ENCODE measurements at places on chromosomes 2 and 18. TPM values are rescaled to one million over a fixed set of nuclear protein-coding genes. Genes with fewer than 3 reads are reported as not detected.

CHRNG gene
- total RNA-seq = not detected

- no peak overlapping the region for H3K27ac ChIP-seq
- no peaks in the 10 kb centered on the region for H3K27me3 ChIP-seq
- H3K4me3 ChIP-seq = no peak overlapping the region
These were observed 7.6 kb downstream of the CTIF start for GRCh38 chr18:48546396-48546795.

- H3K36me3 ChIP-seq = no peaks in the 10 kb centered on the region
- no peaks in the 10 kb centered on the region for H3K4me1 ChIP-seq
- no peak overlapping the region for H3K27ac ChIP-seq
- H3K4me3 ChIP-seq = no peak overlapping the region
These were observed 91.1 kb upstream of the NOL4 start for GRCh38 chr18:34315591-34316352.

C2orf66 gene
- total RNA-seq = not detected

UGT1A8 gene
- total RNA-seq = 0.51 TPM

Data from right lobe of liver (tissue), 6 donors.